ENCODE measurements at places on chromosomes 11 and 22.

- DNase-seq = no peak
These were observed 81.0 kb downstream of the CCDC34 start for GRCh38 chr11:27281740-27282590.

GRCh38 chr22:48482771-48483170, 1344.9 kb downstream of the BRD1 start:
- no peak for DNase-seq

DNA sequence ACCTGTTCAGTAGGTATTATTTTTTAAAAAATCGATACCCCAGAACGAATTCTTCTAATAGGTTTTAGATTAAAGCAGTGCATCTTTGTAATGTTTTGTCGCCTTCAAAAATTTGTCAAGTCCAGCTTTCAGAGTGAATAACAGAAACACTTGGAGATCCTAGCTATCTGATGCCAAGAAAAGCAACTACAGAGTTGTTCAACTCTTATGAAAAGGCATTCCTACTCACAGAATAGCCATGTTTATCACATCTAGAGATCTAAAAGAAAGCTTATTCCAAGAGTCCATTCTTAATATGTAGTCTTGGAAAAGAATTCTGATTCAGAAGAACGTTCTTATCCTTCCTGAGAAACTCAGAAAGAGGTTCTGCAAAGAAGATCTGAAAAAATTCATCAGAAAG, 268.5 kb downstream of the TTC28 start:
- DNase-seq = no peak

DNA sequence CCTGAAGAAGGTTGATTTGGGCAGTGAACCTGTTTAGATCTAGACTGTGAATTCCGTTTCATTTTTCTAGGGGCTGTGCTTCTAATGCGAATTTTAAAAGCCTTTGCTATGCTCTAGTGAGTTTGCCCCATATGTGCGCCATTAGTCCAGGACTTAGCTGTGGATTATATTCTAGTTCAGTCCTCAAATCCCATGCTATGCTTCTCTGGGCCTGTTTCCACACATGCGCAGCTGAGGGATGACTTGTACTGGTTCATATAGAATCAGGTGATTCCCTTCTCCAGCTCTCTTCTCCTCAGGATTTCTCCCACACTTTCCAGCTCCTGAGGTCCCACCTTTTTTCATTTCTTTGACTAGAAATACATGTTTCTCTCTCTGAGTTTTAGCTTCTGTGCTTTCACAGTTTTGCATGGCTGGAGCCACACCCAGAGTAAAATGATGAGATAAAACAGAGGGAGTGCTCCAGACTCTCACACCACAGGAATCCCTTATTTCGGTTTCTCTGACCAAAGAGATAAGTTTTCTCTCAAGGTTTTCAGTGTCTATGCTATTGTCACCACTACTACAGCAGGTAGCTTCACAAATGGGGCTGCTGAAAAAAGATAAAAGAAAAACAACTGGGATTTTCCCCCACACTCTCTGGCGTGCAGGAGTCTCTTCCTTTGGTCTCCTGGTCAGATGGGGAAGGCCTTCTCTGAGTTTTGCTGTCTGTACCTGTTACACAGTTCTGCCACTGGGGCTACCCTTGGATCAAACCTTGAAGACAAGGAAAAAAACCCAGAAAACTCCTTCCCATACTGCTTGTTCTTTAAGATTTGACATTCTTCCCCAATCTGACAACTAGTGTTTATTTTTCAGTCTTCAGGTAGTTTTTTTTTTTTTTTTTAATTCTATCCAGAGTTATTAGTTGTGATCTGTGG, 96.2 kb upstream of the TEAD1 start:
- no peak for DNase-seq

DNA sequence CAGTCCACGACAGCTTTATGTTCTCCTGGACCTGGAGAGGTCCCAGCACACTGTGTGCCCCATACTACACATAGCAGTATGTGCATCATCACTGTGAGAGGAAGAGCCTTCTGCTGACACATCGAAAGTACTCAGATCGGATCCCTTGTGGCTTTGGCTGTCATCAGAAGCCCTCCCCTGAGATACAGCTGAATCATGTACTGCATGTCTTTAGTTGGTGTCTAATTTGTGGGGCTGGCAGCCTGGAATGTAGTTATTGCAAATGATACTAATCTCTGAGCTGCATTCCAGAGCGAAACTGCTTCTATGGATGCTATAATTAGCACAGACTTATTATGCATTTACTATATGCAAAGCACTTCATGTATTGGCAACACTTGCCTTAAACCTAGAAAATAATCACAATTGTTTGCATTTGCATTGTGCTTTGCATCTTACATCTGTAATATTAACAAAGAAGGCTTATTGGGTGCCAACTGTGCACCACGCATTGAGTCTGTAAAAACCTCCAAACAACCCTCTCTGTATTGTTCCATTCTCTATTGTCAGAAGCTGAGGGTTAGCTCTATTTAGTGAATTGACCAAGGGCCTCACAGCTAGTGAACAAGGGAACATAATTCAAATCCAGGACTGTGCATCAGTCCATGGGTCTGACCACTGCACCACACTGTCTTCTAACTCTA, 89.2 kb upstream of the CRTAM start:
- DNase-seq = no peak

- no peak for DNase-seq
These were observed 90.8 kb upstream of the TMEM45B start for GRCh38 chr11:129724866-129725265.

DNA sequence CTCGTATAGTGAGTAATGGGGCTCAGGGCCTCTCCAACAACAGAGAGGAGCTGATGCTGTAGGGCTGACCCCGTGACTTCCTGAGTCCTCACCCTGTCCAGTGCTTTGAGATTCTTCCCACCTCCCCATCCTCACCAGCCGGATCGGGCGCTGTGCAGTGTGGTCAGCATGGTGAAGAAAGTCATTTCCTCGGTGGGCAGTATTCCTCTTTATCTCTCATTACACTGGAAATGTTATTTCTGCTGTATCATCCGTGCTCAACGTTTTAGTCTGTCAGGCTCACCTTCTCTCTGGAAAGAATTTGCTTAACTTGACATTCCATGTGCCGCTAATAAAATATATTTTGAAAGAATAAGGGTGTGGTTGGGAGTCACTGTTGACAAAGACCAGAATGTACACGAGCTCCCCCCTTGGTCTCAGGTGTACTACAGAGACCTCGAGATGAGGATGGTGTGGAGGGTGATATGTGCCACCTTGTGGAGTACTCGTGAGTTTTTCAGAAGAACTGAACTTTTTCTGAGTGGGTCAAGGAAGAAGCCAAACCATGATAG, 25.7 kb upstream of the SCGB1A1 start:
- DNase-seq = no peak

- no peak for DNase-seq
These were observed 29.6 kb downstream of the TMEM184B start for GRCh38 chr22:38243007-38243765.

DNA sequence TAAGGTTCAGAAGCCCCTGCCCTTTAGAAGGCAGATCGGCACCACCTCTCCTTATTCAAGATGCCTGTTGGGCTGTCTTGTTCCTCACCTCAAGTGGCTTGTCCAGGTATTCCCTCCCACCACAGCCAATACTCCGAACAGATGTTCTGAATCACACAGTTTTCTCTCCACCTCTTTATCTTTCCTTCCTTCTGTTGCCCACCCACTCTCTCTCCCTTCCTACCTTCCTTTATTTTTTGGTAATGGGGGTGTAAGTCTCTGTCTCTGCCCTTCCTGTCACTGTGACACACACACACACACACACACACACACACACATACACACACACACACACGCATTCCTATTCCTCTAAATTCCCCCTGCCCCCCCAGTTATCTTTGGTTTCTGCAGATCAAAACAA, 8.4 kb downstream of the BEST1 start:
- DNase-seq = no peak

DNA sequence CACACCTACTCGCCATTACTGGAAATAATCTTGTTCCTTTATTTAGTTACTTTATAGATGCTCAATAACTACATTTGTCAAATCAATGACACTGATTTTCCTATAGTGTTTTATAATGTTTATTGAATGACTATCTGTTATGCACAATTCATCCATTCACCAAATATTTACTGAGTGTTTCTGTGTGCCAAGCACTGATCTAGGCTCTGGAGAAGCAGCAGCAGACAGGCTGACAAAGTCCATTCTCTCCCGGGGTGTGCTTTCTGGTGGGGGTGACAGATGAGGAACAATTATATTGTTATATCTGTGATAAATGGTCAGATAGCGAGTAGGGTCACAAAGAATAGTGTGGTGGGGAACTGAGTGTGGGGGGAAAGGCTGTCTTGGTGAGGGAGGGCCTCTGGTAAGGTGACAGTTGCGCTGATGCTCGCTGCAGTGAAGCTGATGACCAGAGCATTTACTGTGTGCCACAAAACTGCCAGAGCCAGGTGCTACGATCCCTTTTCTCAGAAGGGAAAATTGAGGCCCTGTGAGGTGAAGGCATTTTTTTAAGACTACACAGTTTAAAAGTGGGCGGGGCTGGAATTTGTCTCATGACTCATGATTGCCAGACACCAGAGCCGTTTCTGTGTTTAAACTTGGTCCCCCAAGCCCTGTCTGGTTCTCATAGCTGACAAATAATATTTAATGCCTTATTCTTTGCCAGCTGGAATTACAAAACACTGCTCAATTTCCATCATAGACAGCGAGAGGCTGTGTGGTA, 10.2 kb downstream of the PACS1 start:
- DNase-seq = no peak

- DNase-seq = no peak
These were observed 394 bp downstream of the KIAA1671 start for GRCh38 chr22:24952837-24953383.

GRCh38 chr11:11230802-11231562, 122.1 kb downstream of the CSNK2A3 start:
- no peak for DNase-seq

DNA sequence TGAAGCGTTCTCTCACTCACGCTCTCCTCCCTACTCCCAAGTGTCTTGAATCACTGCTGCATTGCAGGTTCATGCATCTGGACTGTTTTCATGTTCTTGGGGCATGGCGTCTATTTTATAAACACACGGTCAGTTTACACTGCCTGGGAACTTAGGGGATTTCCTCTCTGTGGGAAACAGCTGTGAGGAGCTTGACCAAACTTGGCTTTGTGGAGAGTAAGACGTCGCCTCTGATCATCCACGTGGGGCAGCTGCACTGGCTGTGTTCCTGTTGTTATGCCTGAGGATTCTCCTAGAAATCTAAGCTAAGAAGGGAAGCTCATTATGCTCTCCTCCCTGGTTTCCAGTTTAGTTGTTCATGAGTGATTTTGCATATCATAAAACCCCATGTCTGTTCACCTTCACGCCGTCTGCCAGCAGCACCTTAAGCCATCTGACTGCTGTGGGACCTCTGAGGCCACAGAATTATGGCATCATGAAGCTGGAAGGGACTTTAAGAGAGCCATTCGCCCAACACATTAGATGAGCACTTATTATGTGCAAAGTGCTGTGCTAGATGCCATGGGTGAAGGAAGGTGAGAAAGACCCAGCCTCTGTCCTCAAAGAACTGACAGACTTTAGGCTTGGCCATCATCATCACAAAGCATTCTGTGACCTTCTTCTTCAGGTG, 38.8 kb upstream of the POU2AF1 start:
- DNase-seq = no peak

- no peak for DNase-seq
These were observed 246.2 kb downstream of the NTM start for GRCh38 chr11:131616481-131617140.

- no peak for DNase-seq
These were observed 687.9 kb downstream of the NTM start for GRCh38 chr11:132058211-132058772.

- DNase-seq = no peak
These were observed 50.4 kb upstream of the NECTIN1 start for GRCh38 chr11:119779195-119780071.

- DNase-seq = no peak
These were observed 9.1 kb downstream of the BACE1-AS start for GRCh38 chr11:117300283-117300663.

- DNase-seq = no peak
These were observed 47.5 kb downstream of the MEI1 start for GRCh38 chr22:41746567-41747400.

All from cortex of kidney (tissue), 1 donor.